ENCODE measurements at places on chromosomes 1 and 21. TPM values are rescaled to one million over a fixed set of nuclear protein-coding genes. Genes with fewer than 3 reads are reported as not detected.

DNA sequence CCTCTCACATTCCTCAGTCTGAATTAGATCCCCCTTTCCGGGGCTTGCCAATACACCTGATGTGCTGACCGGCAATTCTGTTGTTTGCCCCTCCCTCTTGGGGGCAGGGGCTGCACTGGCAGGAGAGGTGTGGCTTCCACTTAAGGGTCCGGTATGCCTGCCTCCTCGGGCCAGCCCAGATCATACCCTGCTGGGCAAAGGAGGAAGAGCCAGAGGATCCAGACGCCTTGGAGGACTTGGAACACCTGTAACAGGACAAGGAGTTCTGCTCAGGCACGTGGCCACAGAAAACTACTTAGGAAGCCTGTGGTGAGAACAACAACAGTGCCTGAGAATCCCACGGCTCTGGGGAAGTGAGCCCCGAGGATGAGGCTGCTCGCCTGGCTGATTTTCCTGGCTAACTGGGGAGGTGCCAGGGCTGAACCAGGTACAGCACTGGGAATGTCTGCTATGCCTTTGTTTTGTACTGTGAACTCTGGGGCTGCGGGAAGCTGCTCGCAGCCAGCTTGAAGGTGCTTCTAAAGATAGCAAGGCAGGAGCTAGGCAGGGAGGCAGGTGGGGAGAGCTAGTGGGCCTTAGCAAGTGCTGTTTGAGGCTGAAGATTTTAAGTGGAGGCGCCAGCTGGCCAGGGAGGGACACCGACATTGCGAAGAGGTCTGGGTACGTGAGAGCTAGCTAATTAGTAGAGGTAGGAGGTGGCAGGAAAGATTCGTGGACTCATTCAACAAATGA, at the start of gene SMPDL3B:
Gene SMPDL3B, plus strand, starts transcription at position 183 of the 732 bp plus-strand sequence. Its CDS starts 184 bp downstream, at position 367.
- peak; percentile 57 for DNase-seq

GRCh38 chr1:242467556-242468145, 56.8 kb downstream of the PLD5 start:
- DNase-seq, result no peak

- no peak for DNase-seq
Observed at GRCh38 chr1:223621312-223621734, 44.2 kb downstream of the CAPN8 start.

GRCh38 chr1:32195531-32195930, 4.9 kb upstream of the CCDC28B start:
- no peak for DNase-seq

DNA sequence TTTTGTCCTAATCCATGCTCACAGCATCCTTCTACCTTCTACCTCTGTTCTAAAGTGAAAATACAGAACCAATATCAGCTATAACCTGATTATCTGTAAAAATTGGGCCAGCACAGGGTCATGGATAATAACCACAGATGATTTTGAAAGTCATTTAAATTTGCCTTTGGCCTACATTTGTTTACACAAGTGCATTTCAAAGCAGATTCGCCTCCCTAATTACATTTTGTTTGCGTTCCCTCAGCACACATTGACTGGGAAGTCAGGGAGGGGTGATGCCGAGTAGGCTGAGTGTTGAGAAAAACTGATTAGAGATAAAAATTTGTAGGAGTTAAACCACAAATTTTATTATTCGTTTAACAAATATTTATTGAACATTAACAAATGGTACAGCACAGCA, 19.2 kb upstream of the RGS8 start:
- DNase-seq, result no peak

- no peak for DNase-seq
Observed at GRCh38 chr1:102050556-102050955, 53.8 kb upstream of the OLFM3 start.

DNA sequence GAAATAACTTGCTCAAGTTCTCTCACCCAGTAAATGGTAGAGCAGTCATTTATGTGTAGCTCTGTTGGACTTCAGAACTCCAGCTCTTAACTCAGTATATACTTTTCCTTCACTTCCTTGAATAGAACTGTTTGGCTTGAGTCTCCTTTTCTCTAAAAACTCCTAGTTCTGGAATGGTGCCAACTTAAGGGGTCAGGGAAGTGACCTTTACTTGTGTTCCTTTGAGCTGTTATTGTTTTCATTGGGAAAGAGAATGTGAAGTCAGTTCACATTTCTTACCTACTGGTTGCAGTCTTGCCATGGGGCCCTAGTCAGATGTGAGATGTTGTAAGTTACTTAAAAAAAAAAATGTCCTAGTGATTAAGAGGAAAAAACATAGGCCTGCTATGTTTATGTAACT, 77.0 kb upstream of the MACF1 start:
- no peak for DNase-seq

GRCh38 chr1:38500891-38501290, 358.7 kb downstream of the RRAGC start:
- DNase-seq, result no peak

GRCh38 chr1:6424619-6425593, at the start of gene ESPN:
TSS of gene ESPN (plus strand) at chr1:6424776. CDS start at chr1:6424956, 180 bp downstream.
- DNase-seq, result no peak

GRCh38 chr1:186421446-186421845, 39.5 kb downstream of the PDC start:
- no peak for DNase-seq

DNA sequence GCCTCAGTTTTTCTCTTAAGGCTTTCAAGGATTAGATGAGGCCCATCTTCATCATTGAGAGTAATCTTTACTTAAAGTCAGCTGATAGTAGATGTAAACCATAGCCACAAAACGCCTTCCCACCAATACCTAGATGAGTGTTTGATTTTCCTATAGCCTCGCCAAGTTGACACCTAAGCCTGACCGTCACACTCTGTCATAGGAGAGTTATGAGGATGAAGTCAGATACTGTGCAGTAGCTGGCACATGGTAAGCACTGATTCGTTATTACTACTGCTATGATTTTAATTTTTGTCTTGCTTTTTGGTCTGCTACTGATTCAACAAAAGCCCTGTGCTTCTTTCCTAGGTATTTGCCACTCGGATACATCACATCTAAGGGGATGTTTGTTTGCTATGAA, 395.5 kb downstream of the RPS6KC1 start:
- DNase-seq, result no peak

DNA sequence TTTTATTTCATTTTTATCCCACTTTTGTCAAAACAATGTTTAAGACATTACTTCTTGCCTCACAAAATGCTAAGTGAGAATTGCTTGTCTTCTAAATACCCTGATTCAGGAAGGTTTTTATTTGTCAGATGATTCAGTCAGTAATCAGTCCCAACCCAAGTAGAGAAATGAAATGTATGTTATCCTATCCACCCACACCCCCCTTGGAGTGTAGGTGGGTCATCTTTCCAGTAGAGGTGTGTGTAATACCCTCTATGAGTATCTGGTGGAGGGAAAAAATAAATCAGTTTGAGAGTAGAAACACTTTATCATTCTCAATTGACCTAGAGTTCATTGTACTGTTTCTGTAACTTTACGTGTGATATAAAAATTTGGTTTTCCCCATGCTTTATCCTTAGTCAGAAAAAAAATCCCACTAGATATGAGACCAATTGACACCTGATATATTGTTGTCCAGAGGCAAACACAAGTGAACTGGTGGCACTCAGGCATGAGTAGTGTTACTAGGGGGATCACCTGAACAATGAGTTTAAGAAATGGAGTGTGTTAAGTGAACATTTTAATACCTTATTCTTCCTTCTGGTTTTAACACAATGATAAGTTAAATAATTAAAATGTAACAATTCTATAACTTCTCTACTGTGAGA, 153.8 kb upstream of the C1orf105 start:
- no peak for DNase-seq

DNA sequence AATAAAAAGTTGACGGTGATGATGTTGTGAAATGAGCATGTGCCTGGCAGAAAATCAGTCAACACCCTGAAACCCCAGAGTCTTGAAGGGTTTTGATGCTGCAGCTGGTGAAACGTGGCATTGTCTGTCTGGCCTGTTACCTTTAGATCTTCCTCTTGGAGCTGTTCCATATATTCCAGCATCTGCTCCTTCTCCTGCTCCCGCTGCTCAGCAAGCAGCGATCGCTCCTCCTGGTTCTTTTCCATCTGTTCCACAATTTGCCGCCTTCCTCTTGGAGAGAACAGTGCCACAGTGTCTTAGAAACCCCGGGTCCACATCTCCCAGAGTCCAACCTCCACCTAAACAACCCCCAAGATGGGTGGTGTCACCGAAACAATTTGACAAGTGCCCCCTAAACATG, 15.7 kb downstream of the CFAP45 start:
- no peak for DNase-seq

GRCh38 chr1:180525715-180526039, 23.3 kb upstream of the ACBD6 start:
- DNase-seq, result no peak

- DNase-seq, result no peak
Observed at GRCh38 chr1:148328884-148329283, 154.2 kb downstream of the PPIAL4G start.

DNA sequence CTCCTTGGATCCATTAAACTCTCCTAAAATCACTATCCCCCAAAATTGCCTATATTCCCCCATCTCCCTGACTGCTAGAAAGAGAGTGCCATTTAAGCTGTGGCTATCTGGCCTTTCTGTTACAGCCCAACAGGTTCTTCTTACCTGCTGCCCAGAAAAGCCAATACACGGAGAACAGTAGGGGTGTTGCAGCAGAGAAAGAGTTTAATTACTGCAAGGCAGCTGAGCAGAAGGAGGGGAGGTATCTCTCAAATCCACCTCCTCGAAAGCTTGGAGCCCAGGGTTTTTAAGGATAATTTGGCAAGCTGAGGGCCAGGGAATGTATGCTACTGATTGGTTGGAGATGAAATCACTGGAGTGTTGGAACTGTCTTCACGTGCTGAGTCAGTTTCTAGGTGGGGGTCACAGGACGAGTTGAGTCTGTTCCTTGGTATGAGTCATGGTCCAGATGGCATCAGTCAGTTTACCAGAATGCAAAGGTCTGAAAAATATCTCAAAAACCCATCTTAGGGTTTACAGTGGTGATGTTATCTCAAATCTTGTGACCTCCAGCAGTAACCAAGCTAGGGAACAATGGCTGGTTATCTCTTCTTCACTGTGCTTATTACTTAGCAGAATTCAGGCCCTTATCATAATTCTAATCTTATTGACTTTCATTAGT, 89.8 kb downstream of the SMYD3 start:
- DNase-seq, result no peak

GRCh38 chr1:247291833-247292561, 36.1 kb downstream of the VN1R5 start:
- DNase-seq, result peak; percentile 57

DNA sequence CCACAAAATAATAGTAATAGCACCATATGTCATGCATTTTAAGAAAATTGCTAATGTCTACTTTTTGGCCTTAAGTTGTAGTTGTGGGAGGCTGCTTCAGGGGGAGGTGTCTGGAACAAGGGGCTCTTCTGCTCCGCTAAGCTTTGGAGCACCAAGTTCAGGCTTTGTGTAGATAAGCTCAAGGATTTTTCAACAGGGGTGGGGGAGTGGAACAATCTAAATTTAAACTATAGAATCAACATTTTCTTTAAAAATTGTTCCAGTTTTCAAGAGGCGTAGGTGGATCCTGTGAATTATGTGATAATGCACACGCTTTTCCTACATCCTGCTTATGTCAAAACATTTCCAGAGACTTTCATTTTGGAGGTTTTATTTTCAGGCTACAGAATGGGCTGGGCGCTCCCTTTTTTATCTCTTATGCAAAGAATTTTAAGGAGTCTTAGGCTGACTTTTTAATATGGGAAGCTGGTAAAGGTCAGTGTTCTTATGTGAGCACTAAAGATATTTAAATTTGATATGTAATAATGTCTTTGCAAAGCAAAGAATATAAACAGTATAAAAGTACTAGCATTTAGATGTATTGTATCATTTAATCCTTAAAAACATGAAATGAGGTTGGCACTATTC, 9.9 kb downstream of the ATP1A1 start:
- no peak for DNase-seq

GRCh38 chr21:42013376-42013775, 3.2 kb upstream of the ZBTB21 start:
- no peak for DNase-seq

DNA sequence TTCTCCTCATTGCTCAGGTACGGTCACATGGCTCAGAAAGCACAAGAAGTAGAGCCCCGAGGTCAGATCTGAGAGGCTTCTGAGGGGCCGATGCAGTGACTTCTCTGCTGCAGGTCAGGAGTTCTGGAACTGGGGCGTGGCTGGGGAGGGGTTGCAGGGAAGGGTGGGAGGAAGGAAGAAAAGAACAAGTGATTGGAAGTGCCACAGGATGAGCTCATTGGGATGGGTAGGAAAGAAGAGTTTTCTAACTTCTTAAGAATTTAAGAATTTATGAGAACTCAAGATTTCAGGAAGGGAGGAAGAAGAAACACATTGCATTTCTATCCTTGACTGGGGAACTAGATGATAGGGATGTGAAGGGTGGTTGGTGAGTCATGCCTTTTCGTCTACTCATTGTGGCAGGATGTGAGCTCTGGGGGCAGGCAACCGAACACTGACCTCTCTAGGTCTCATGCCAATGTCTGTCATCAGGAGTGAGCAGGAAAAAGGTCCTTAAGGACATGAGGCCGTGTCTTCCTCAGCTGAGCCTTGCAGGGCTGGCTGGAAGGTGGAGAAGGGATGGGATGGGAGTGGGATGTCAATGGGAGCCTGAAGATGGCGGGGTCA, 497 bp downstream of the FCRLB start:
- DNase-seq, result no peak

- DNase-seq, result no peak
Observed at GRCh38 chr1:163588796-163589195, 267.0 kb downstream of the NUF2 start.

- no peak for DNase-seq
Observed at GRCh38 chr1:219177363-219177762, 3.7 kb downstream of the LYPLAL1 start.

DNA sequence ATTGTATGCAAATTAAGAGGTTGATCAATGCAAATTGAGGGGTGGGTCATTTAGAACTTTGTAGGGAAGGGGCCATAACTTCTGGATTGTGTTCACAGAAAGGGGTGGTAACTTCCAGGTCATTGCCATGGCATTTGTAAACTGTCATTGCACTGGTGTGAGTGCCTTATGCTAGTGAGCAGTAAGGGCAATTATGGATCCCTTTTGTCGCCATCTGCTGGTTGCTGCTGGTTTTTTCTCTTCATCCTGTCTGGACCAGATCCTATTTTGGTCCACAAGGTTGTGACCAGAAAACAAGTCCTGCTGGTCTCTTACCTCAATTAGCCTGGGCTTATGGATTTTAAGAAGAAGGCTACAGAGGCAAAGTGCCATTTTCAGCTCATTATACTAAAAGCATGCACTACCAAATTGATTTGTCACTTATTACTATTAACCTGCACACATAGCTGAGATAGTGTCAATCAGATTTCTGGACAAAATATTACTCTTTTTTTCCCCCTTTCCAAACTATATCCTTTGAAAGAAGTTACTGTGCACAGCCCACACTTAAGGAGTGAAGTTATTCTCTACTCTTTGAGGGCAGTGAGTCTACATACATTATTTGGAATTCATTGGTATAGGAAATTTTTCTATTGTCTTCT, 196.2 kb downstream of the ZC3H11B start:
- no peak for DNase-seq

Gene SERINC2
- total RNA-seq, result 46.7 TPM

Gene INSRR
- not detected for total RNA-seq

Gene FASLG
- 1.4 TPM for total RNA-seq

Gene IARS2
- 63.9 TPM for total RNA-seq

Gene MAP10
- total RNA-seq, result 2.4 TPM

Gene MUTYH
- total RNA-seq, result 20.2 TPM

Gene TFF1
- total RNA-seq, result not detected

Gene CYP4A11
- not detected for total RNA-seq

Gene KIAA1614
- 3.6 TPM for total RNA-seq

Gene SPATA46
- not detected for total RNA-seq

Gene CR1L
- total RNA-seq, result 0.73 TPM

Gene TRIM46
- total RNA-seq, result 0.73 TPM

Gene MDM4
- 46.7 TPM for total RNA-seq

Gene ADGRB2
- 1.8 TPM for total RNA-seq

Gene S100PBP
- 35.0 TPM for total RNA-seq

Gene SDE2
- 17.1 TPM for total RNA-seq

Gene PKLR
- total RNA-seq, result not detected
